Activated CD4-positive, alpha-beta T cell treated with anti-CD3 and anti-CD28 coated beads, Interleukin-10, Interleukin-2, amounts not matched to agents 100 ng/mL and 50 ng/mL, durations not matched to agents 16 hours and 8 hours (primary cell): ENCODE measurements at places on chromosomes 16 and 17.

DNA sequence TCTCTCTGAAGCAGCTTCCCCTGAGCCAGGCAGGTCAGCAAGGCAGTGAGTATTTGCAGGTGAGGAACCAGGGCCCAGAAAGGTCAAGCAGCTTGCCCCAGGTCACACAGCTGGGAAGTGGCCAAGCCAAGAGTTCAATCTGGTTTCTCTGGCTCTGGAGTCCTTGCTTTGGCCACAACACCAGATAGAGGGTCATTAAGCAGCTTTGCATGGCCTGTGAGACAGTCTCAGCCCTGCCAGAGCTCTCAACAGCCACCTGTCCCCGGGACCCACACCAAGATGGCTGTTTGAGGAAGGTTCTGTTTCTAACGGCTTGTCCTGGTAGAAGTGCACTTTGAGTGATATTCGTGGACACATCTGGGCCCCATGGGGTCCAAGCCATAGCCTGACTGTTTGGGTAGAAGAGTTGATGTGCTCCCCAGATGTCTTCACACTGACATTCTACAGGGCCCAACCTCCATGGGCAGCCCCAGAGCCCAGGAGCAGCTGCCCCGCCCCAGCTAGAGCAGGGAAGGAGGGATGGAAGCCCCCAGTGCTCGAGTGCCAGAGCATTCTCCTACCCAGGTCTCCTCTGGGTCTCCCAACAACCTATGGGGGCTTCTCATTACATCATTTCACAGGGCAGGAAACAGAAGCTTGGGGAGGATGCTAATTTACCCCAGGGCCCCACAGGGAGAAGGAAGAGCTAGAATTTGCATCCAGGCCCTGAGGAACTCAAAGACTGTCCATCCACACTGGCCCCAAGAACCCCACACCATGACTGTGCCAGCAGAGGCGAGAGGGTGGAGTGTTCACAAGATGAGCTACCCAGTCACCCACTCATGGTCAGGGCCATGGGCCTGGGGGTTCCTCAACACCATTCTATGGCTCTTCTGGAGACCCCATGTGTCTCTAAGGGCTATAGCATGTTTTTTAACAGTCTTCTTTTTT, 107.3 kb upstream of the CDH5 start:
- DNase-seq = no peak

GRCh38 chr16:58020628-58021521, 4.7 kb upstream of the MMP15 start:
- peak; percentile 65 for DNase-seq

DNA sequence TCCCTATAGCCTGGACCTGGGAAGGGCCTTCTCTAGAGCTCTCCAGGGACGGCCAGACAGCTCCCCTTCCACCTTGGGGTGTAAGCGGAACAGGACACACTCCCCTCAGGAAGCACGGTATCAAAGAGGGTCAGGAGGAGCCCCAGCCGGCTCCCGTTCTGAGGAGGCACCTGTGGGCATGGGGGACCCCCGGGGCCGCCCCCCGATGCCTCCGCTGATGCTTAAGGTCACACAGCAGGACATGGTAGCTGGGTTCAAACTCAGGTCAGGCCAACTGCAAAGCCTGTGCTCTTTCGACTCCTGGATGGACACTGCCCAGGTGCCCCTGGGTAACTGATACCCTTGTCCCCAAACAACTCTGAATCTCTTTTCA, 49.8 kb downstream of the CMIP start:
- no peak for DNase-seq

GRCh38 chr17:54418467-54418866, 482.2 kb upstream of the TOM1L1 start:
- DNase-seq = no peak

DNA sequence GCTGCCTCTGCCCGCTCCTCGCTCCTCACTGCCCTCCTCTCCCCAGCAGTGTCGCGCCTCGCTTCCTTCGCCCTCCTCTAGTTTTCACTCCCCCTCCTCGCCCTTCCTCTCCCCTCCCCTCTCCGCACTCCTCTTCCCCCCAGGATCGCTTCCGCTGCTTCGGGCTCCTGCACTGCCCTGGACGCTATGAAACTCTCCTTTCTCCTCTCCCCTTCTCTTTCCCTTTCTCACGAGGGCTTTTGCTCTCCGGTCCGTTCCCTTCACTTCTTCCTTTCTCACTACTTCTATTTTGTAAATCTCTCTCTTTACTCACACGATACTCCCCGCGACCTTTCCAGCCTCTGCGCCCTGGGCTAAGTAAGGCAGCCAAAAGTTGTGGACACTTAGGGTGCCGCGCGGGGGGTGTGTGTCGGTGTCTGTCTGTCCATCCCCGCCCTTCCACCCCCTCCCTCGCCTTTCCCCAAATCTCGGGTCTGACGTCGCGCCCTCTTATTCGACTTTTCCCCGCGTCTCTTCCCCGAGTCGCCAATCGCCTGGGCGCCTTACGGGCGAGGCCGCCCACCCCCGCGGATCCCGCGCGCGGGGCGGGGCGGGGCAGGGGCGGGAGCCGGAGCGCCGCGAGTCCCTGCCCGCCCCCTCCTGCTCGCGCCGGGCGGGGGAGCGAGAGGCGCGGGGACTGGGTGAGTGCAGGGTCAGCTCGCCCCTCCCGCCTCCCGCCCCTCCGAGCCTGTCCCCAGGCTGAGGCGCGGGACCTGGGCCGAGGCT, at the start of gene IRX3:
Gene IRX3 (minus strand): TSS at position 422 of the 765 bp plus-strand sequence. CDS start 737 bp downstream, outside the sequence.
- DNase-seq = peak; percentile 12

GRCh38 chr16:9256196-9256595, 164.8 kb downstream of the HAPSTR1 start:
- DNase-seq = peak; percentile 47

DNA sequence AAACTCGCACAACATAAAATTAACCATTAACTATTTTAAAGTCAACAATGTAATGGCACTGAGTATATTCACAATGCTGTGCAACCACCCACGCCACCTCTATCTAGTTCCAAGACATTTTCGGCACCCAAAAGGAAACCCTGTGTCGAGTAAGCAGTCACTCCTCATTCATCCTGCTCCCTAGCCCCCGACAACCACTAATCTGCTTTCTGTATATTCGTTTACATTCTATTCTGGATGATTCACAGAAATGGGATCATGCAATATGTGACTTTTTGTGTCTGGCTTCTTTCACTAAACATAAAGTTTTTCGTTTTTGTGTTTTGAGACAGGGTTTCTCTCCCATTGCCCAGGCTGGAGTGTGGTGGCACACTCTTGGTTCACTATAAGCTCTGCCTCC, 42.2 kb upstream of the HAPSTR1 start:
- DNase-seq = no peak

DNA sequence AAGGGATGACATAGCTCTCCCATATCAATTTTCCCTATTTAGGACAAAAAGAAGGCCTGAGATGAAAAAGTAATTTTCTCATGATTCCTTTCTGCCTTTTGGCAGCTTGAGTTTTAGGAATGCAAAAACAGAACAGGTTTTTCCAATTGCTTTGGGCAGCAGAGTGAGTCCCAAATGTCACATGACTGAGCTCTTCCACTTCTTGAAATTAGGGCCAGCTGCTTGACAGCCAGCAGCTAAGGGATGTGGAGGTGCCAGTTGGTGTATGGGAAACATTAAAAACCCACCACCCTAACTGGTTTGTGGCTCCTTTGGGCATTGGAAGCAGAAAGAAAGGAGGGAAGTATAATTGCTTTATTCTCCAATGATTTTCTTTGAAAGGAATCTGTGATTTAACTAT, 133.8 kb upstream of the FAM20A start:
- DNase-seq = no peak

DNA sequence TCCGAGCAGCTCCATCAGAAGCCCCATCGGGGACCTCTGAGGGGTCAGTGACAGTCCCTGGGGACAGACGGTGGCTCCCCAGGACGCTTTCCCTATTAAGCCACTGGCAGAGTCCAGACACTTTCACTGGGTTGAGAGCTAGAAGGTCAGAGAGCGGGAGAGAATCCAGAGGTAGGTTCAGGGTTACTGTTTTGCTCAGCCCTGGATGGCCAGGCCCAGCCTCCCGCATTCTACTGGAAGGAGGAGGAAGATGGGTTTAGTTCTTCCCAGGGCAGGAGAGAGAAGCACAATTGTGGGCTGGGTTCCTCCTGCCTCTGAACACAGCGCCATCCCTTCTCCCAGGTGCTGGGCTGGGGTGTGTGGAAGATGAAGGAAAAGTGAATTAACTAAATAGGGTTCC, 452.8 kb downstream of the SLC39A11 start:
- DNase-seq = no peak

GRCh38 chr17:41624208-41625101, at the start of gene KRT17:
Gene KRT17 (minus strand): TSS chr17:41624575. CDS start chr17:41624509, 66 bp downstream.
- DNase-seq = no peak

- no peak for DNase-seq
These were observed 5.0 kb upstream of the ALDH3A1 start for GRCh38 chr17:19753051-19753509.

DNA sequence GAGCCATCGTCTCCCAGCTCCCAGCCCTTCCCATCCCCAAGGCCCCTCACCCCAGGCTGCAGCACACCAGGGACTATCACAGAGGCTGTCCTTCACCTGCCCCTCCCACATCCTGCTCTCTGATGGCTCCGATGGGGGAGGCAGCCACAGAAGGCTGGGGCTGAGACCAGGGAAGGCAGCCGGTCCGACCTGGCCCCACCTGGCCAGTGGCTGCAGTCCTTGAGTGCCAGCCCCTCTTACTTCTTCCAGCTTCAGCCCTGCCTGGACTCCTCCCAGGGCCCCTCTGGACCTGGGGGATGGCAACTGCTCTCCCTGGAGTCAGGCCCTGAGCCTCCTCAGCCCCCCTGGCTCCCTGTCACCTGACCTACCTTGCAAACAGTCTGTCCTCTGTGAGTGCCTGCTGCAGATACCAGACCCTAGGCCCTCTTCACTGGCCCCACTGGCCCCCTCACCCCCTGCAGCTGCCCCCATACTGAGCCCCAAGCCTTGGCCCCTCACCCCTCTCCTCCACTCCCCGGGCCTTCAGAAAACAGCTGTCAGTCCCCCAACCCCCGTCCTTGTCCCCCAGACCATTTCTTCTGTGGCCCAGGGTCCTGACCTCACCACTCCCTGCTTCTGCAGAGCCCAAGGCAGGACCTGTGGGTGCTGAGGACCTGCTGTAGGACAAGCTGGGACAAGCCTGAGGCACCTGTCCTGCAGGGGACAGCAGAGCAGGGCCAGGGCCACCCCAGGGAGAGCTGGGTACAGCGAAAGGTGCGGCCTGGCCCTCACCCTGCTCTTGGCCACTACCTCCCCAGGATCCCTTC, 12.6 kb upstream of the SRRM2 start:
- DNase-seq = no peak

DNA sequence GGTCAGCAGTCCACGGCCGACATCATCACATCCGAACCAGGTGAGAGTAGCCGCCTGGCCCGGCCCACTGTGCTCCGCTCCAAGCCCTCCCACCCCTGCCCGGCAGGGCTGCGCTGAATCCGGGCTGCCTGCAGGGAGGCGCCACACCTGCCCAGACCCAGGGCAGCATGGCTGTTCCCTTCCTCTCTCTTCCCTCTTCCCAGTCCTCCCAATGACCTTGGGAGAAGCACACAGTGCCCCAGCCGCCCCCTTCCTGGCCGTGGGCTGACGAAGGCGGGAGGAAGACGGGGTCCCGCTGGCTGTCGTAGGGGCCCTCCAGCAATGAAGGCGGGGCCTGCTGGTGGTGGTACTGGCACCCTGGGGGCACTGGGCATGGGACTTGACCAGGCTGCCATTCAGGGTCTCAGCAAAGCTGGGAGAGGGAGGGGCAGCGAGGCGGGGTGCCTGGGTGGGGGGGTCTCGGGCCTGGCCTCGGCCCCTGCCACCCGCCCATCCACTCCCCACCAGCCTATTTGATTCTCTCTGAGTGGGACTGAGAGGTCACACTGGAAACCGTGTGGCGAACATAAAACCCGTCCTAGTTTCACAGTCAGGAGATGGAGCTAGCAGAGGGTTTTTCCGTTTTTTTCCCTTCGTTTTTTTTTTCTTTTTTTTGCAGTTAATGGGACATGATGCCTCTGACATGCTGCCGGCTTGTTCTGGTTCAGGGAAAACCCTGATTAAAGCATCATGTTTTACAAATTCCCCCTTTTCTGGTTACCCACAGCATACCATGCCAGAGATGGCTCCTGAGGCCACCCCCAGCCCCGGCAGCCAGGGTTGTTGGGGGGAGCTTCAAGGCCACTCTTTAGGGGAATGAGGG, 50.6 kb downstream of the BAHCC1 start:
- no peak for DNase-seq

- DNase-seq = peak; percentile 51
These were observed 10.4 kb downstream of the NHERF1 start for GRCh38 chr17:74758848-74759168.

DNA sequence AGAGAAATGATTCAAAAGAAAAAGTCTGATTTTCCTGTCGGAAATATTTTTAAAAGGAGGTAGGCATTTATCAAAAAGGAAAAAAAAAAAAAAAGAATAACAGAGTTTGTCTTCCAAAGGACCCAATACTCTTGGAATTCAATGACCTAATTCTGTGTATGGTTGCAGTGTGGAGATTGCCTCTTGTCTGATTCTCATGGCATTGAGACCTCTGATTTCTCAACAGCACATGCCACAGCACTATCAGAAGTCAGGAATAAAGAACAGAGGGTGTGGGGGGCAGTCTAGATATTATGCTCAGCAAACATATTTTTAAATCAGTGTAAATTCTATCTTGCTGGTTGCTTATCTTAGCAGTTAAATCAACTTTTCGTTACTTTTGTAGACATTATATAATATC, 81.3 kb upstream of the SOX9 start:
- DNase-seq = no peak

GRCh38 chr16:456891-457483, 31.5 kb downstream of the RAB11FIP3 start:
- no peak for DNase-seq

GRCh38 chr16:14505846-14506245, 124.2 kb downstream of the PARN start:
- peak; percentile 30 for DNase-seq

- DNase-seq = no peak
These were observed 703.7 kb upstream of the SOX9 start for GRCh38 chr17:71417142-71417541.

DNA sequence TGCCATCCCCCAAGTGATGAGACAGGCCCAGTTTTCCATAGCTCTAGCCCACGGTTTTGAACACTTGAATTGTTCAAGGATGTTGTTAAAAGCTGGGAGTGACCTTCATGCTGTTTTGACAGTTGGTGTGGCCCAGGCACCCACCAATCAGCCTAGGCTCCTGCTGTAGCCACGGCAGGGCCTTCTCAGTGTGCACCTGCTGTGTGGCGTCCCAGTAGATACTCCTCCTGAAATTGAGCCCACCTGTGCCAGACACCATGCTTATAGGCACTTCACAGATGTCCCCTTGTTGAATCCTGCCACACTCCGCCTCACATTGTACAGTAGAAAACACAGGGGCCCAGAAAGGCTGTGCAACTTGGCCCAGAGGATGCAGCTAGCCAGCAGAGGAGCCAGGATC, 86.4 kb downstream of the SOCS1 start:
- no peak for DNase-seq

- no peak for DNase-seq
These were observed 16.4 kb downstream of the CDH13 start for GRCh38 chr16:82643136-82643535.

DNA sequence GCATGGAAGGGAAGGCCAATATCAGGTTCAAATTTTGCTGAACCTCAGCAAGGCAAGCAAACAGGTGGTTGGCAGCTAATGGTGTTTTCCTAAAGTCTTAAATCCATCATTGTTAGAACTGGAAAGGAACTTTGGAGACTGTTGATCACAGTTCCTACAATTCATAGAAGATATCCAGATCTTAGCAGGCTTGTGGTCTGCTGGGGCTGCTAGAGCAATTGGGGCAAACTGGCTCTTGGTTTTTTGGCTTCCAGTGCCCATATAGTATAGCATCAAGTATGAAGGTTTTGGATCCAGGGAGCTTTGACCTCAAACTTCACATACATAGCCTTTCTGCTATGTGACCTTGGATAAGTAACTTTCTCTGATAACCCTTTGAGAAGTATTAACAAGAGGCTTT, 49.7 kb downstream of the IGF2BP1 start:
- DNase-seq = no peak
